ENCODE measurements at places on chromosomes 4 and X.

- DNase-seq, result no peak
These were observed 33.8 kb upstream of the LRBA start for GRCh38 chr4:151048913-151049312.

DNA sequence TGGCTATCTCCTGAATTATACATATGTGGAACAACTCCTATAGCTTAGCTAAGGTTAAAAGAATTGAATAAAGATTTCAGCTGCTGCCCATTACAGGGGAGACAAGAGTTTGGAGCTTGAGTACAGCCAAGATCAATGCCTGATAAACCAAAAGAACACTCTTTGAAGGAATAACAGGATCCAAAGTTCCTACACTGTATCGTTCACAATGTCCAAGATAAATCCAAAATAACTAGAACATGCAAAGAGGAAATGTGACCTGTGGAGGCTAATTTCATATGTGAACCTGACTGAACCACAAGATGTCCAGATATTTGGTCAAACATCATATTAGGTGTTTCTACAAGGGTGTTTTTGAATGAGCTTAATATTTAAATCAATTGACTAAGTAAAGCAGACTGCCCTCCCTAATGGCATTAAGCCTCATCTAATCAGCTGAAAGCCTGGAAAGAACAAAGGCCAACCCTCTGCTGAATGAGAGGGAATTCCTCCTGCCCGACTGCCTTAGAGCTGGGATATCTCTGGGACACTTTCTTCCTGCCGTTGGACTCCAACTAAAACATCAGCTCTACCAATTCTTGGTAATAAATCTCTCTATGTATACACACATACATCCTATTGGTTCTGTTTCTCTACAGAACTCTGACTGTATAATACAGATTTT is 19.2 kb downstream of the RFC1 start:
- no peak for DNase-seq

DNA sequence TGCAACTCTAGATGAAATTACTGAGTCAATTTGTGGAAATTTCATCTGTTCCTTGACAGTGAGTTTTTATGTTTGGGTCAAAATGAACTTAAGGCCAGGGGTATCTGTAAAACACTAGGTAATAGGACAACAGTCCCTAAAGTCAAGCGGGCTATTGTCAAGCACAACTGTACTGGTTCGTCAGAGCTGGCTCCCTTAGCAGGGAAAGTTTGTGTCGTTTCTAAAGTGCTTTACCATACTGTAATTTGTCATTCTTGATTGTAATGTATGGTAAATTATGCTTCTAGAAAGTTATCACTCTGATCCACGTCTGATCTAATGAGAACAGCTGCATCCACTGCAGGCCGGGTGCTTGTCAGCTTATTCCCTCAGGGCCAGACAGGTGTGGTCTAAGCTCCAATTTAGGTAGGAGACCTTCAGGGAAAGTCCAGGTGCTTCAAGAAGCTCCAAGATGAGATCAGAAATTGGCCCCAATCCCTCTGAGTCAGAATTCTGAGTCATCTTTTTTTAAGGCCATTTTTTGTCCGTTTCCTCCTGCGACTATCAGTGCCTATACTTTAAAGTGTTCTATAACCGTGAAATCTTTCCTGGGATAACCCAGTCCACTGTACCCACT is 92.2 kb downstream of the PALLD start:
- no peak for DNase-seq

GRCh38 chr4:91113130-91113706 is 986.0 kb downstream of the CCSER1 start:
- DNase-seq, result no peak

DNA sequence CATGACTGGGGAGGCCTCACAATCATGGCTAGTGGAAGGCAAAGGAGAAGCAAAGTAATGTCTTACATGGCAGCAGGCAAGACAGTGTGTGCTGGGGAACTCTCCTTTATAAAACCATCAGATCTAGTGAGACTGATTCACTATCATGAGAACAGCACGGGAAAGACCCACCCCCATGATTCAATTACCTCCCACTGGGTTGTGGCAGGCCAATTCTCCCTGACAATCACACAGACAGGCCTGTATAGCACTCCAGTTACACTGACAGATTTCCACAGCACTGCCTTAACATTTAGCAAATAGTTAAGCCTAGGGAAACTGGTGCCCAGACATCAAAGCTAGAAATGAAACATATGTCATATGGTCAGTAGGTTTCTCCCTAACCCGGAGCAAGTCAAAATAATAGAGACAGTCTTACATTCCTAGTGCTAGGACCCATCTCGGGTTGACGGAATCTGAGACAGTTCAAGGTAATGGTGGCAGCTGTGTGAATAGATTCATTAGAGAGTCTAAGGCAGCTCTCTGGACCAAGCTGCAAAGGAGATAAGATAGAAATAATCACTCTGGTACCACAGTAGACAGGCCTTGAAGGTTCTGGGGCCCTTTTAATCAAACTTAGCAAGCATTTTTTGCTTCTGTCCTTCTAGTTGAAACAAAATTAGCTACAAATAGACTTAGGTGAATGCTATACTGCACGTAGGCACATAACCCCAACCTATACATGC is 9.4 kb upstream of the HERC5 start:
- DNase-seq, result no peak

All from activated effector memory CD4-positive, alpha-beta T cell treated with Interleukin-2 at 50 U/mL for 16 hours (primary cell).